ENCODE measurements at places on chromosomes 11 and 22.
A peak's percentile ranks its signal among the peaks of the same experiment; 100 is the strongest.

GRCh38 chr11:128522943-128523518 is 64.3 kb downstream of the ETS1 start:
- DNase-seq, result peak; percentile 80

DNA sequence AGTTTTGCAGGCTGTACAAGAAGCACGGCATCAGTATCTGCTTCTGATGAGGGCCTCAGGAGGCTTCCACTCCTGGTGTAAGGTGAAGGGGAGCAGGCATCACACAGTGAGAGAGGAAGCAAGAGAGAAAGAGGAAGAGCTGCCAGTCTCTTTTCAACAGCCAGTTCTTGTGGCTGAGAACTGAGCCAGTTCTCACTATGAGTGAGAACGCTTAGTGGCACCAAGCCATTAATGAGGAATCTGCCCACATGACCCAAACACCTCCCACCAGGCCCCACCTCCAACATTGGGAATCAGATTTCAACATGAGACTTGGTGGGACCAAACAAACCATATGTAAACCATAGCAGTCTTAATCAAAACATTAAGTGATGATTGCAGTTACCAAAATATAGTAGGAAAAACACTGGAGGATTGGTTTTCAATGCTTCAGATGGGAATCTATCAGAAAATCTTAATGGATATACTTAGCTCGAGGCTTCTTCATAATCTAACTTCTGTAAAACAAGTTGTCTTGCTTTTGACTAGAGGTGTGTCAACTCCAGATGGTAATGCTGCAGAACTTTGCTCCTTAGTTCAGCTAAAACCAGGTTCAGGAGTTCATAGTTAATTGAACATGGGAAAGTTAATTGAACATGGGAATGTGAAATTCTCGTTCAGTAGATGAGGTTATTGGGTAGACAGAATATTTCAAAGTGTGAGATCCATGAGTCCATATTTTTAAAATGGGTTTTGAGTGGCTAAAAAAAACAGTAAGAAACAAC is 12.2 kb downstream of the FAR1 start:
- DNase-seq, result no peak

DNA sequence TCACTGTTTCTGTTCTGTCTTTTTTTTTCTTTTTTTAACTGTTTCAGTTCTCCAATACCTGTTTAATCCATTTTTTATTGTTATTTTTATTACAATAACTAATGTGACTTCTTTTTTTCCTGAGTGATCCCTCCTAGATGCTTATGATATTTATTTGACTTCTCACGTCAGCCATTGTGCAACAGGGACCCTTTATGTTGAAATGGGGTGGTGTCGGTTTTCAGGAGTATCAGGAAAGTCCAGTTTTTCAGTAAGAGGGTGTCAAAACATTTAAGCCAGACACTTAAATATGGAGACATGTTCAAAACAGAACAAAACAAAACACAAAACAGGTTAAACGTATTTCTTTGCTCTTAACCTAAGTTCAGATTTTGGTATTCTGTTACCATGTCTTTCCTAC is 418.8 kb downstream of the DYNC2H1 start:
- no peak for DNase-seq

DNA sequence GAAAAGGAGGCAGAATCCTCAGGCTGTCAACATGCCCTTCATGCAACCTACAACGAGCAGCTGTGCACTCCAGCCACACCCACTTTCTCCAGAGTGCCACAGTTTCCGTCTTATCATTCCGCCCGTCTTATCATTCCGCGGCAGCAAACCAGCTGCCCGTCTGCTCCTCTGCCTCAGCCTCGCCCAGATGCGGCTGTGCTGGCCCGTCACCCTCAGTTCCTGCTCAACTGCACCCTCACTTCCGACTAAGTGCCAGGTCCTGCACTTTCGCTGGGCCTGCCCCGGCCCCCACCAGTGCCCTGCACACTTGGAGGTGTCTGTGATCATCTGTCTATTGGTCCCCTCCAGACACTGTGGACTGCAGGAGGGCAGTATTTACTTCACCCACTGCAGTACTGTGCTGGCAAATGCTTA is 43.7 kb downstream of the MICAL3 start:
- DNase-seq, result peak; percentile 52

- no peak for DNase-seq
Measured at GRCh38 chr11:10382518-10382917, 72.5 kb upstream of the AMPD3 start.

DNA sequence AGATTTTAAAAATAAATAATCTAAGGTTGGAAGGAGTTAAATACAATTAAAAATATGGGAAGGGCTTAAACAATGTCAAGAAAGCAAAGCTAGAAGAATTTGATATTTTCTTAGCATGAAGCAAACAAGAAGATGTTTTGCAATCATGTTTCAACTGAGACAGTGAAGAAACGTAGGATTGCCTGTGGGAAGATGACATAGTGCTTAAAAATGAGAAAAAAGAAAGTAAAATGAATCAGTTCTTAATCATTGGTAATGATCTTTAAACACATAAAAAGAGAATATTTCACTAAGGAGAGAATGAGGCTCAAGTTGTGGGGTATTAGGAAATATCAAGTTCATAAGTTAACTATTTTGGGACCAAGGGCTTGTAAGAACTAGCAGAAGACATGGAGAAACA is 855.0 kb downstream of the METTL15 start:
- DNase-seq, result no peak
